ENCODE measurements at places on chromosomes 2 and 18. TPM values are rescaled to one million over a fixed set of nuclear protein-coding genes. Genes with fewer than 3 reads are reported as not detected.

NTSR2 gene
- total RNA-seq: not detected

GPC1 gene
- 4.4 TPM for total RNA-seq

DNA sequence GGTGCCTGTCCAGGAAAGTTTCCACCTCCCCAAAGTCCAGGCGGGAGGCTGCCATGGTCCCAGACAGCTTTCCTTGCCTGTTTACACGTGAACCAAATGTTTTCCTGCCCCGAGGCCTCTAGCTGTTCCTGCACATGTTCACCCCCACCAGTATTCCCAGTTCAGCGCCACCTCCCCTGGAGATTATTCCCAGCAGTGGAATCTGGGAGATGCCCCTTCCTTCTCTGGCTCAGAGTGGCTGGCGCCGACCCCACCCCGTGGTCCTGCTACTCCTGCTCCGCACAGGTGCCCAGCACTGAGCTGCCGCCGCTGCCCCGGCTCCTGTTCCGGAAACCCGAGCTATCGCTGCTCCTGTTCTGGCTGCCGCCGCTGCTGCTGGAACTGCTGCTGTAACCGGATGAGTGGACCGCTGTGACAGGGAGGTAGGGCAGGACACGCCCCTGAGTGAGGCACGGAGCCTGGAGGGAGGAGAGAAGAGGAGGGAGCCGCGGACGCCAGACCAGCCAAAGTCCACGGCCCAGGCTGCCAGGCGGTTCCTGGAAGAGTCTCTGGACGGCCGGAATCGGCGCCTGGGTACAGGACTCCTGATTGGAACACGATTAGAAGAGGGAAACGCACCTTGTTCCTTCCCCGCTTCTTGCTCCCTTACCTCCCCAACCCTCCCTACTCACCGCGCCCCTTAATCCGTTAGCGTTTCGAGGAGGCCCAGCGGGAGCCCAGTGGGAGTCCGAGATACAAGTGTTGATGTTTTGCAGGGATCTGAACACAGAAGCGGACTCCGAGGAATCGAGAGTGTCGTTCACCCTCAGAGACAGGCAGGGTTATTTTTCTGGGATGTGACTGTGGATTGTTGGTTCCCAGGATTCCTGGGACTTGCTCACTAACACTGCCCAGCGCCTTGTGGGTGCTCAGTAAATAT lies at the start of gene PDE11A:
TSS of gene PDE11A (minus strand) at position 395 of the 919 bp plus-strand sequence. CDS start at position 55, 340 bp downstream.
- DNase-seq: peak; percentile 50

- DNase-seq: no peak
These were observed 70.6 kb upstream of the LINC00305 start for GRCh38 chr18:64219517-64219916.

- no peak for DNase-seq
These were observed 5.1 kb upstream of the PPIG start for GRCh38 chr2:169579044-169579443.

GRCh38 chr2:45614871-45615415 lies 3.9 kb upstream of the SRBD1 start:
- DNase-seq: no peak

Measured in thymus (tissue), 14 donors.